Dermis microvascular lymphatic vessel endothelial cell (primary cell): ENCODE measurements at places on chromosomes 7 and 10.

- no peak for DNase-seq
Observed at GRCh38 chr10:104315486-104315921, 22.8 kb downstream of the ITPRIP start.

DNA sequence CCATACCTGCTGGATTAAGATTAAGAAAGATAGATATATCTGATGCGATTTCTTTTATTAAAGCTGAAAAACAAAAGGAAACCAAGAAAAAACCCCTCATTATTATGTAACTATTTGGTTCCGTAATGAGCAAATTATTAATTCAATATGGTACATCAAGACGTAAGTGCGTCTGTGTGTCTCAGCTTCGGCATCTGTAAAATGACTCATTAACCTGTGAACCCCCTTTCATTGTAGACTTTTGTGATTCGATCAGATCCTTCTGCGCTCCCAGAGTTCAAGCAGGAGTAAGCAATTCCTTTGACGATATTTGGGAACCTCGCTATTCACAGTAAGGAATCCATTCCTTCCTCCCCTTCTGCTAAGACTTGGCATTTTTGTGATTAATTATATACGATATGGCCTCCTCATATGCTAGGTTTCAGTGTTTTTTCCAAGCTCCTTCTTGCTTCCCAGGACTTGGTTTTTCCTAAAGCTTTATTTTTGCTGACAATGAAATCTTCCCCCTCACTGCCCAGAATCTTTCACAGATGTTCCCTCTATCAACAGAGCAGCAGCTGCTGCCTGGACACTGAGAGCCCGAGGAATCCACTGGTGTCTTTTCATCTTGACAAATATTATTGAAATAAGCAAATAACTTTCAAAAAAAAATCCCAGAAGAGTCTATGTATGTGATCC, 171.7 kb upstream of the CELF2 start:
- DNase-seq = no peak

DNA sequence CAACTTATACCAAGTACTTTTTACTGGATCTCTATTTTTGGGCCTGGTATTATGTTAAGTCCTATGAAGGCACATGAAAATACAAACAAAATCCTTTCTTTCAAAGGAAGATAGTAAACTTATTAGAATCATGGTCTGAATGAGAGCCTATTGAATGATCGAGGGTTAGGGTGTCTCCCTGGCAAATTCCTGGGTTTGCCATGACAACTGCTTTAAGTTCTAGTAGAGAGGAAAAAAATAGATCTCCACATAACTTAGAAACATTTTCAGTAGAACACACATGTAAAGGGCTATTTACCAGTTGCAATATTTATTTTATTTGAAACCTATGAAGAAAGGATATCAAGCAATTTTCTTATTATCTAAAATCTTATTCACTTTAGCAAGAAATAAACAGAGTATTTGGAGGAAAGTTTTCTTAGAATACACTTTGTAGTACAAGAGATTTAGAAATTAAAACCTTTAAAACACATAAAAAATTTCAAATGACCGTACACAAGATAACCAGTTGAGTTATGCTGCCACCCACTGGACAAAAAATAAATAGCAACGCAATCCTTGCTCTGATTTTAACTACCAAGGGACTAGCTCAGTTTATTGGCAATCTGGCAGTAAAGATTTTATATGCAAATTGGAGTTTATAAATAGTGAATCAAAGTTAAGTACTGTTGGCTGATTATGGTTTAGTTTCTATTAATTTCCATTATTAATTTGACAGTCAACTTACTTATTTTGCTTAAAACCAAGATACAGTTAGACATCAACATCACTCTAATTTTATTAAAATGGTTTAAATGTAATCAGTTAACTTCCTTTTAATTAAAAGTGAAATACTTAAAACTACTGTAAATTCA, 33.9 kb downstream of the CACUL1 start:
- DNase-seq = peak; percentile 62

DNA sequence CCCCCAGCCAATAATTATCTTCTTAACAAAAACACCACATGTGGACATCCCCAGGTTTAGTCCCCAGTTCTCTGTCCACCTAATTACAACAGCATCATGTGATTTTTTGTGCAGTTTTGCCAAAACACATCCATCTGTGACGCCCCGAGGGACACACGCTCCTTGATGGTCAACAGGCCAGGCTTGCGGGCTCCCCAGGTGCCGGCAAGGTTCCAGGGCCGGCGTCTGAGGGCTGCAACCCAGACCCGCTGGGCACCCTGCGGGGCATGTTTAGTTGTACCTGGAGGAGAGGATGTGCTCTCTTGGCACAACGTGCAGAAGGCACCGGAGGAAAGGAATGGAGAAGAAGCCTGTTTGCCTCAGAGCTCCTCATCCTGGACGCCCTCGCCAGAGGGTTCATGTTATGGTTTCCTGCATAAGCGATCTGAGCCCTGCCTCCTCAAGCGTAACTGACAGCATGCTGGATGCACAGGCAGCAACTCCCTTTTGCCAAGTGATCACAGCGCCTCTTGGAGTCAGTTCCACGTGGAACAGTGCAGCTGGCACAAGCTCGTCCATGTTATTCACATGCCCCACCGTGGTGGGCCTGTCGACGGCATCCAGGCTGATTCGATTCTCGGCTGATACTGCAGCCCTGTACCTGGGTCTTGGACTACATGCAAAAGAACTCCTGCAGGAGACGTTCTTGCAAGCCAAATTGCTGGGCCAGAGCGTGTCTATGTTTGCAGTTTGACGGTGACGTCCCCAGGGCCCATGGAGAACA, 41.6 kb downstream of the JAKMIP3 start:
- DNase-seq = no peak

DNA sequence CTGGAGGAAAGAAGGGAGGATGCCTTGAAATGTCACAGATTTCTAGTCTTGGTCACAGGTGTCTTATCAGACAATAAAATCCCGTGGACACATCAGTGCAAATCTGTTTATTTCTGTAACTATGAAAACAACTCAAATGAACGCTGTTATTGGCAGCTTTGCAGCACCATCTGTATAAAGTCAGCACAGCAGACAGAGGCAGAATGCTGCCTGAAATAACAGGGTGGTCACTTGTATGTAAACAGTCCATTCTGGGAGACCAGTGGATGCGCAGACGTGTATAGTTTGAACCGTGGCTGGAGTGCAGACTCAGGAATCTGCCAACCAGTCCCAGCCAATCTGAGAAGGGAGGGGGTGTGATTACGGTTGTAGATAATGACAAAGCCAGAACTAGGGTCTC, 54.8 kb downstream of the SEC23IP start:
- peak; percentile 67 for DNase-seq

DNA sequence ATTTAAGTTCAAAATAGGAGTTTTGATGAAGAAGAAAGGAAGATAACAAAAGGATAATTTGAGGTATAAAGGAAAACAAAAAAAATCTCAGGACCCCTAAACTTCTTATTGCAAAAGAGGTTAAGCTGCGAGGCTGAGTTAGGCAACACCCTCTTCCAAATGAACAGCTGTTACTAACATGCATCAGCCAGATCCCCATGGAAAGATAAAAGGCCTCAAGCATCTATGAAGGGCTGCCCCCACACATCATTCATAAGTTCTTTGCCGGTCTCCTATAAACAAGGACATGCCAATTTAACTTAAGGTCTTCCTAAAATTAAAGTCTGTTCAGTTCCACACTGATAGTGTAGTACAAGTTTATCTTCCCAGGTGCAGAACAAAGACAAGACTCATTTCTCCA, 75.8 kb upstream of the IMMP2L start:
- DNase-seq = no peak

- DNase-seq = no peak
Observed at GRCh38 chr7:27277628-27278027, 35.0 kb downstream of the EVX1 start.

- DNase-seq = peak; percentile 55
Observed at GRCh38 chr7:16421333-16422102, at the start of gene CRPPA. Gene CRPPA, minus strand, starts transcription at chr7:16421538. Its CDS starts 216 bp downstream, at chr7:16421322.

GRCh38 chr10:60096761-60097513, 190.6 kb upstream of the CCDC6 start:
- no peak for DNase-seq

- DNase-seq = no peak
Observed at GRCh38 chr7:68892236-68892635, 706.0 kb upstream of the AUTS2 start.

DNA sequence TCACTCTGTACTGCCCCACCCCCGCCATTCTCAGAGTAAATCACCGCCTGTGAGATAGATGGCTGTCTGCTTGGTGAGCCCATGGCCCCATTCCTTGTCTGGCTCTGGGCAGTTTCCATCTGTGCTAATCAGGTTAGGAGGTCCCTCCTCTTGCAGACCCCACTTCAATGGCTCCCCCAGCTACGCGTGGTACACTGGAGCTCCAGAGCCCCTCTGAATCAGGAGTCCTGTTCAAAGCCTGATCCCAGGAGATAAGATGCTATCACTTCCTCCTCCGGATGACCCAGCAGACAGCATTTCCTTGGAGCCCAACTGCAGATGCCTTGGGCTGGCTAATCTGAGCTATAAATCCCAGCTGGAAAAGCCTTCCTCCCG, 122.3 kb downstream of the SH3PXD2A start:
- no peak for DNase-seq

DNA sequence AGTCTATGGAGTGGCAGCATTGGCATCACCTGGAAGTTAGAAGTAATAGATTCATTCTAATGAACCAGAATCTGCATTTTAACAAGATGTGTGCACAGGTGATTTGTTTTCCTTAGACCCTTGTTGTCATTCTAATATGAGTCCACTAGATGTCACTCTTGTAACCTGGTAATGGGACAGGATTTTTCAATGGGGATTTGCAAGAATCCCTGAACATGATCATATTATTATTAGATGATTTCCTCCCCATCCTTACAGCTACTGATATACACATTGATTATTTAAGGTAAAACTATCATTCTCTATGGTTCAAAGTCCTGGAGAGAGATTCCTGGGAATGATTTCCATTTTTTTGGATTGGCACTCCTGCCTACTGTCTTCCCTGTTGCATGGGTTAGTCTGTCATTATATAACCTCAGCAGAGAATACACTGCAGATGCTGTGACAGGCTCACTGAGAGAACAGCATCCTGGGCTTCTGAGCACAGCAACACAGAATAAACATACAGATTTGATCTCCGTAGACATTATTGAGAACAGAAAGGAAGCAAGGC, 194.9 kb downstream of the SUGCT start:
- DNase-seq = peak; percentile 62

DNA sequence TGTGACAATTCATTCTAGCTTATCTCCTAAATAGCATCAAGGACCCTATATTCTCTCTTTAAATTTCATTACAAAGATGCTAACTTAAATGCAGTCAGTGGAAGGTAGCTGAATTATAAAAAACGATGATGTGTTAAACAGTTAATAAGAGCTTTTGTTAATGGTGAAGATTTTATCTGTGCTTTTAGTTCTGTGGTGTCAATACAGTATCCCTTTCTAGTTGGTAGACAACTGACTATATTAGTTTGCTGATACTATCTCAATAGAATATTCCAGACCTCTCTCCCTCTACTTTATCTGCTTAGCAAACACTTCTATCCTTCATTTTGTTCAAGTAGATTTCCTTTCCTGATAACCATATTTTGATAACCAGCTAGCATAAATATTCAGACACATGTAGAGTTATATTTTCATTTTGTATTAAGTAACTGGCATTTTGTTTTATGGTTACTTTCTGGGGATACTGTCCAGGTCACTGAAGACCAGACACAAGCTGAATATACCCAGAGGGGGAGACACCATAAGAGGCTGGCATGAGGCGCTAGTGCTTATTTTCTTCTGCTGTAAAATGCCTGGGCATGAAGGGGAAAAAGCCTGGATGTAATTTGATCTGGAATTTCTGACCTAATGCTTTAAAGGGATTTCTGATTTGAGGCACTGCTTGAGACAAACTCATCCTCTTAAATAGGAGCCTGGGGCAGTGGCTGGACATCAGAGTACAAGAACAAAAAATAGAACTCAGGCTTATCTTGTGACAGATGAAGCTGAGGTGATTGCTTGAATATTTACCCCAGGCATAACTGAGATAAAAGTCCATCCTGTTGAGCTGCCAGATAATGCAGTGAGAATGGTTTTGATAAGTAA, 197.5 kb downstream of the MALRD1 start:
- DNase-seq = no peak

GRCh38 chr10:69217119-69217754, 2.9 kb upstream of the HKDC1 start:
- DNase-seq = peak; percentile 70

GRCh38 chr7:138382862-138383565, 77.0 kb upstream of the TRIM24 start:
- no peak for DNase-seq

DNA sequence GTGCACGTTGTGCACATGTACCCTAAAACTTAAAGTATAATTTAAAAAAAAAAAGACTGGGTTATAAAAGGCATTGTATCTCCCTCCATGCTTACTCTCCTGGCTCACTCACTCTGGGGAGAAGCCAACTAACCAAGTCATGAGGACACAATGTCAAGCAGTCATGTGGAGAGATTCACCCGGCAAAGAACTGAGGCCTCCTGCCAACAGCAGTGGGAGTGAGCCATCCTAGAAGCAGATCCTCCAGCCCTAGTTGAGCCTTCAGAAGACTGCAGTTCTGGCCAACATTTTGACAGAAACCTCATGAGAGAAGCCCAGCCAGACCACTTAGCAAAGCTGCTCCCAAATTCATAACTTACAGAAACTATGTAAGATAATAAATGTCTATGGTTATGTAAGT, 521.7 kb upstream of the FZD8 start:
- DNase-seq = no peak

- no peak for DNase-seq
Observed at GRCh38 chr7:108254259-108254658, 124.1 kb upstream of the LAMB4 start.

GRCh38 chr10:78449554-78449953, 415.9 kb downstream of the RPS24 start:
- DNase-seq = no peak

- DNase-seq = no peak
Observed at GRCh38 chr10:63013755-63014154, 119.4 kb upstream of the NRBF2 start.

DNA sequence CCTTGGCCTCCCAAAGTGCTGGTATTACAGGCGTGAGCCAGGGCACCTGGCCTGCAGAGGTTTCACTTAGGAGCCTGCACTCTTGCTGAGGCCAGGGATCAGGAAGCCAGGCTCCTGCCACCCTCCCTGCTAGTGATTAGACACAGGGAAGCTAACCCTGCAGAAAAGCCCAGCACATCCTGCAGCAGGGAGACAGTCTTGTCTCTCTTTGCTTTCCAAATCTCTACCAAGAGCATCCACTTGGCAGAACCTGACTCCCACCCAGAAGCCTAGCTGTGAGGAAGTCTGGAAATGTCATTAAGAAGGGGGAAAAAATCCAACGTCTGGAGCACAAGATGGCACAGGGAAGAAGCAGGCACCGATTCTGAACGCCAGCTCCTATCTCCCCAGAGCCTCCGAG, 8.0 kb upstream of the FAM171A1 start:
- DNase-seq = no peak
